Panc1 (cell line): ENCODE measurements at places on chromosomes 2 and 18.

DNA sequence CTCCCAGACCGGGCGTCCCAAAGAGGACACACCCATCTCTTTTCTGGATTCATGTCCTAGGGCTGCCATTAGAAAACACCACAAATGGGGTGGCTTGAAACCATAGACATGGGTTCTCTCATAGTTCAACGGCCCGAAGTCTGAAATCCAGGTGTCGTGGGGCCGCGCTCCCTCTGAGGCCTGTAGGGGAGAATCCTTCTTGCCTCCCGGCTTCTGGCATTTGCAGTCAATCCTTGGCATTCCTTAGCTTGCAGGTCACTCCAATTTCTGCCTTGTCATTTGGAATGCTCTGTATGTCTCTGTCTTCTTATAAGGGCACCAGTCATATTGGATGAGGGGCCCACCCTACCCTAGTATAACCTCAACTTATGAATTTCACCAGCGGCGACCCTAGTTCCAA, 65.1 kb downstream of the CYB5A start:
- no peak for DNase-seq

- no peak for DNase-seq
These were observed 97.2 kb downstream of the TDRD15 start for GRCh38 chr2:21220930-21221329.

DNA sequence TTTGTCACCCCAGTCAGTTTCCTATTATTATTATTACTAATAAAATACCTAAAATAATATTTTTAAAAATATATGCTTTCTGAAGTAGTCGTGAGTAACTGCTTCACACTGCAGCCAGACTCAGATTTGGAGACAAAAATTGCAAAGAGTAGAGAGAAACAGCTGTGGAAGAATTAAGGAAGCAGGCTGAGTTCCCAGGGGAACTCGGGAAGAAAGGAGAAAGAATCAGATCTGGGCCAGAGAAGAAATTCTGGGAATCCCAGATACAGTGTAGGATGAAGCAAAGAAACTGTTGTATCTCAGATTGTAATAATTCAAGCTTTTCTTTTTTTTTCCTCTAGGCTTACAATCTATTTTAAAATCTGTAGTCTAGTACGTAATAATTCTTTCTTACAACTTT, 182.3 kb downstream of the FTCDNL1 start:
- no peak for DNase-seq

GRCh38 chr2:120496759-120497158, 150.8 kb downstream of the INHBB start:
- DNase-seq = no peak

- DNase-seq = no peak
These were observed 52.5 kb upstream of the LGALSL start for GRCh38 chr2:64401529-64401880.

- no peak for DNase-seq
These were observed 33.4 kb downstream of the ARHGEF4 start for GRCh38 chr2:130870161-130870485.

DNA sequence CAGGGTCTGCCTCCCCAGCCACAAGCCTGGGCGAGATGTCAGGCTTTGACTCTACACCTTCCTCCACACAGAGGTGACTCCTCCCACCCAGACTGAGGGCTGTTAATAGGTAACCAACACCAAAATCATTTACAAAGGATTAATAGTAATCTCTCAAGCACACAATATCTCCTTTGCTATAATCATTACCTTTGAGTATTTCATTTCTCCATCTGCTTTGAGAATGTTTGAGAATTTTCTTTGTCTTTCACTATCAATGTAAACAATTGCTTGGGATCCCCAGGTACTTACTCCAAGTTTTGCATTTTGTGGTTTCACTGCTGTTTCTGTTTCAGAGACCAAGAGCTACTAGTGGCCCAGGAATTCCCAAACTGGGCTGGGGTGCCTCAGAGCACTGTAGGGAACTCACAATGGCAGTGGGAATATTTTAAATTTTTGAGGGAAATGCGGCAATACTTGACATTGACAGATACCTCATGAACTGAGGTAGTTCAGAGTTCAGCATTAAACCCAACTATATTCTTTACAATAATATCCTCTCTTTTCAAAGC, 166.4 kb upstream of the MGAT5 start:
- DNase-seq = no peak

GRCh38 chr2:31654241-31654640, 73.5 kb upstream of the SRD5A2 start:
- DNase-seq = no peak

GRCh38 chr2:156329031-156329926, 3.2 kb downstream of the NR4A2 start:
- no peak for DNase-seq

DNA sequence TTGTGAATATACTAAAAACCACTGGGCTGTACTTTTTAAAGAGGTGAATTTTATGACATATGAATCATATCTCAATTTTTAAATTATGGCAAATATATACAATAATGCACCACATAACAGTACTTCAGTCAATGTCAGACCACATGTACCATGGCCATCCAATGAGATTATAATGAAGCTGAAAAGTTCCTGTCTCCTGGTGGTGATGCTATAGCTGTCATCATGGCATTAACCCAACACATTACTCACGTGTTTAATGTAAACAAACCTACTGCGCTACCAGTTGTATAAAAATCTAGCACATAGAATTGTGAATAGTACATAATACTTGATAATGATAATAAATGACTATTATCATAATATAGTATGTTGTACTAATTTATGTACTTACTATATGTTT, 77.6 kb upstream of the ID2 start:
- DNase-seq = no peak

GRCh38 chr2:47620770-47621437, 162.0 kb upstream of the MSH6 start:
- no peak for DNase-seq

GRCh38 chr2:172251231-172251630, 148.5 kb upstream of the DLX2 start:
- DNase-seq = no peak

DNA sequence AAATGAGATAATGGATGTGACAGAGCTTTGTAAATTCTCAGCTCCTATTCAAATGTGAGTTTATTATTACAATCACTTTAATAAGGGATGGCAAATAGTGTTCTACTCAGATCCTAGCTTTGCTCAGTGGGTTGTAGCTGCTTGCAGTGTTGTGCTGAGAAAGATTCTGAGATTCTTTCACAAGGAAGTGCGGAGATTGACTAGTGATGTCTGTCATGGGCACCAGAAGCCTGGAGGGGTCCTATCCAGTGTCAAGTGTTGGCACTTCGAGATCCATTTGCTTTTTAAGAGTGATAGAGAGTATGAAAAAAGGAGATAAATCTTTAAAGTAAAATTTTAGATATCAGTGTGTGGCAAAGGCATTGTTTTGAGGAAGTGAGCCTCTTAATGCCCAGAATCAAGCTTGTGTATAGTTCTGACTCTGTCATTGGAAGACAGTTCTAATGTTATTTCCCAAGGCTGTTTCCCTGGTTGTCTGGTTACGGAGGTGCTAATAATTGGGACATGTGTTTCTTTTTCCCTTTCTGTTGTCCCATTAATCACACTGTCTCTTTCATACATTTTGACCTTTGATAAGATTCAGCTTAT, 181.7 kb upstream of the SPRED2 start:
- no peak for DNase-seq

DNA sequence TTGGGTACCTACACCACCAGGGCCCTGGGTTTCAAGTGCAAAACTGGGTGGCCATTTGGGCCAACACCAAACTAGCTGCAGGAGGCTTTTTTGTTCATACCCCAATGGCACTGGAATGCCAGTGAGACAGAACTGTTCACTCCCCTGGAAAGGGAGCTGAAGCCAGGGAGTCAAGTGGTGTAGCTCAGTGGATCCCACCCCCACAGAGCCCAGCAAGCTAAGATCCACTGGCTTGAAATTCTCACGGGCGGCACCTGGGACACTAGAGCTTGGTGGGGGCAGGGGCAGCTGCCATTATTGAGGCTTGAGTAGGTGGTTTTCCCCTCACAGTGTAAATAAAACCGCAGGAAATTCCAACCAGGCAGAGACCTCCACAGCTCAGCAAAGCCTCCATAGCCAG, 46.0 kb upstream of the FAM110C start:
- DNase-seq = no peak

GRCh38 chr18:63258749-63259566, 60.6 kb downstream of the BCL2 start:
- no peak for DNase-seq

GRCh38 chr18:69787825-69788547, 159.7 kb downstream of the CD226 start:
- no peak for DNase-seq

GRCh38 chr18:12028674-12029073, 47.4 kb downstream of the IMPA2 start:
- DNase-seq = no peak

GRCh38 chr2:240579771-240580614, 6.5 kb upstream of the CAPN10 start:
- no peak for DNase-seq

- DNase-seq = no peak
These were observed 22.8 kb upstream of the STON1 start for GRCh38 chr2:48507111-48507510.

DNA sequence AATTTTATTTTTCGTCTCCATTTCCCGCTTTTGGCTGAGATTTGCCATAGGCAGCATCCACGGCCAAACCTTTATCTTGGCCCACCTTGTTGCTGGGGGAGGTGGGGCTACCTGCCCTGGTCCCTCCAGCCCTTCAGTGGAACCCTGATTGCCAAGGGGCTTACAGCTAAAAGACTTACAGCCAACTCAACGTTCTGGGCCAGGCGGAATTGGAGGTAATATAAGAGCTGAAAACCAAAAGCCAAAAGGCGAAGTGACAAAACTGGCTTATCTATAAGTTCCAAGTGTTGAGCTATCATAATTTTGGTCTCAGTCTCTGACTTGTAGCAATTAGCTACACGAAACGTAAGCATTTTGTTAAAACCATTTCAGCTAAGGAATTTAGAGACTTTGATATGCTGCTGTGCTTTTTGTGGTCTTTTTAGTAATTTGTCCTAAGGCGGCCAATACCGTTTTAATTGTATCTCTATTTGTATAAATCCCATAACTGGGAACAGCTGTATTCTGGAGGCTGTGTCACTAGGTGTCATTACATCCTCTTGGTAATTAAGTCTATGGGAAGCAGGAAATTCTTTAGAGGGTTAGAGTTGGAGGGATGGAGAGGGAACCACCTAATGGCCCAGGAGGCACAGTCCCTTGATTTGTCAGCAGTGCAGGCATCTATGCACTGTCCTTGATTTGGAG, 24.0 kb downstream of the PDCD1 start:
- no peak for DNase-seq

DNA sequence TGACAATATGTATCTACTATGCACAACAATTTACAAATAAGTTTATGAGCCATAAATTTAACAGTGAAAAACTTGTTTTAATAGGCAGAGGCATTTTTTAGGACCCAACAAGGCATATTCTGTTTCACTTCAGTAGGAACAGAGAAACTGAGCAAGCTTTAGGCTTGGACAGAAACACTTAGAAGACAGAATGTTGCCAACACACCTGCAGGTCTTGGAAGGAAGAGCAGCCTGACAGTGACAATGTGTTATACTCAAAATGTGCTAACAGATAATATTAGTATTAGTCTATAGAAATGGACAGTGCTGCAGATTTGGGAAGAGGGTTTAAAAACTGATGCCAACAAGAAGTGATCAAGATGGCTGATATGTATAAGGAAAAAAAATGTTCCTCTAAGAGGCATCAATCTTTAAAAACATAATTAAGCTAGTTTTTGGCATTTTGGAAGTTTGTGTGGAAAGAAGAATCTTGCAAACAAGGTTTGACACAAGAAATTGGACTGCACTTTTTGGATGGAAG, 297.1 kb upstream of the FSIP2 start:
- no peak for DNase-seq

DNA sequence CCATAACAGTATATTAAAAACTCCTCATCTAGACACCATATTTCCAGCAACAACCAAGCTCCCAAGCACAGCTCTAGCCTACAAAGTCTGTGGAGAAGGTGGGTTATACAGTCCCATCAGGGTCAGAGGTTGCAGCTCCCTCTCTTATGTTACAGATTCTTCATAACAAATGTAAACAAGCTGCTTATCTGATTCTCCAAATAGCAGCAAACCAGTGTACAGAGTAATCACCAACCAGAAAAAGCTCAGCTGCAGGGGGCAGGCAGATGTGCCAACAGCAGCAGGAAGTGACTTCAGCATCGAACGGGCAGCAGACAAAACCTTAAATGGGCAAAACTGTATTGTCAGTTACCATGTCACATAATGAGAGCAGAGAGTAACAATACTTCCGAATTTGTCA, 52.9 kb upstream of the NABP1 start:
- DNase-seq = no peak

DNA sequence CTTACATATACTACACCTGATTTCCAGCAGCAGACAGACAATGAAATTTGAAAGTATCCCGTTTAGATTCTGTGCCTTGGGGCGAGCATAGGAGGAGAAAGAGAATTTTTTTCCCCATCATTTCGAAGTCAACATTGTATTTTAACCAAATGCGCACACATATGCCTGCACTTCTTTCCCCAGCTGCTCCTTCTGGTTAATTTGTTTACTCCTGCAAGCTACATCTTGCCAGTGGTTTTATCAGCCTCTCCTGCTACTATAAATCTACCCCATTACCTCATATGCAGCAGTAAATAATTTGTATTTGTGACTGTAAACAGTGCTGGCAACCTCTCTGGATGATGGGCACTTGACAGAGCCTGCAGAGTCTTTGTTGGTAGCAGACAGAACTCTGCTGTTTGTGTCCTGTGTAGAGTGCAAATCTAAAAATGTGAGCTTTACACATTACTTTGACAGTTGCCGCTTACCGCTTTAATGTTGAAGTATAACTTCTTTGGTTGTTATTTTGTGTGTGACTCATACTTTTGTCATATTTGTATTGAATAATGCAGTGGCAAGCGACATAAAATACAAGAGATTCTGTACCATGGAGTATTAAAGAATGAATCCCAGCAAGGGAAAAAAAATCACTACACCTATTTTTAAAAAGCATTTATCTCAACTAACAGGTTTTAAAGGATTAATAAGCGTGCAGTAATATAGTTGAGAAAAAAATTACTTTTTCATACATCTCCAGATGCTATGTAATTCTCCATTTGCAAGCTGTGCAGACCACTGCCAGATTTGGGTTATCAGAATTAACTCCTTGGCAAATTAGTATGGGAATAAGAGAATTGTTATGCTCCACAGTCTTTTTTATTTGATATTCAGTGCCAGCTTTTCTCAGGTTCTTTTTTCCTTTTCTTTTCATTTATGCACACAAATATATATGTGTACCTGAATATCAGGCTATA, 536.8 kb downstream of the XIRP2 start:
- DNase-seq = peak; percentile 17

- peak; percentile 5 for DNase-seq
These were observed 723.2 kb downstream of the DPP10 start for GRCh38 chr2:115165529-115166109.

GRCh38 chr2:119478188-119478977, 45.9 kb downstream of the SCTR start:
- DNase-seq = no peak

- DNase-seq = no peak
These were observed 70.2 kb downstream of the CDH19 start for GRCh38 chr18:66533693-66534092.

- no peak for DNase-seq
These were observed 6.1 kb downstream of the ZFP36L2 start for GRCh38 chr2:43220229-43220751.

GRCh38 chr18:48098538-48098937, 168.1 kb upstream of the SMAD2 start:
- no peak for DNase-seq
